COR-L47 (cell line): ENCODE measurements at places on chromosomes 5 and 9.

DNA sequence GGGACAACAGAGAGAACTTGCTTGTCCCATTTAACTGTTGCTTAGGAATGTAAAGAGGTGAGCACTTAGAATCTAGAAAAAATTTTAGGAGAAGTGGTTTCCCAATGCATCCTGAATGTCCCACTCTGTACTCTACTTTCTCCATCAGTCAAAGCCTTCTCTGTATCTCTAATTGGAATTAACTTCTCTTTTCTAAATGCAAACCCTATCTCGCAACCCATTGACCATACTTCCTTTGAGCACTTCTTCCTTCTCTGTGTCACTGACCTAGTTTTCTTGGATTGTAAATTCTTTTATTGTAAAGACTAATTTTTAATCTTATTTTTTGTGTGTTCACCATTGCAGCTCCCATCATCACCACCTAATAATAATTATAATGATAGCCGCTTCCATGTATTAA, 33.3 kb downstream of the ADRB2 start:
- no peak for DNase-seq

DNA sequence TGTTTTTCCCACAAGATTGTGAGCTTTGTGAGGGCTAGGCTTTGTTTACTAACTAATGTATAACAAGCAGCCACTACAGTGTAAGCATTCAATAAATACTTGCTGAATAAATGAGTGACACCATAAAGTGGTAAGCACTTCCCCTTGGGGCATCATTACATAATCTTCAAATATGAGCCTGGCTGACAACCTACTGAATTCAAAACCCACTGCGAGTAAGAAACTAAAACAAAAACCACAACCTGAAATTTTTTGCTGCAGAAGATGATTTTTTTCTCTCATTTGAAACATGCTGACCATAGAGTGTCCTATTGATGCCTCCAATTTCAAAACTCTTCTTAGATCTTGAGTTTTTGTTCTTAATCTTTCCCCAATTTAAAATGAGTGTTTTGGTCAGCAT, 331.3 kb upstream of the CCNG1 start:
- no peak for DNase-seq

- DNase-seq = no peak
These were observed 44.4 kb downstream of the MUSK start for GRCh38 chr9:110712955-110713354.

GRCh38 chr5:115116001-115116400, 53.7 kb downstream of the TRIM36 start:
- DNase-seq = peak; percentile 36

DNA sequence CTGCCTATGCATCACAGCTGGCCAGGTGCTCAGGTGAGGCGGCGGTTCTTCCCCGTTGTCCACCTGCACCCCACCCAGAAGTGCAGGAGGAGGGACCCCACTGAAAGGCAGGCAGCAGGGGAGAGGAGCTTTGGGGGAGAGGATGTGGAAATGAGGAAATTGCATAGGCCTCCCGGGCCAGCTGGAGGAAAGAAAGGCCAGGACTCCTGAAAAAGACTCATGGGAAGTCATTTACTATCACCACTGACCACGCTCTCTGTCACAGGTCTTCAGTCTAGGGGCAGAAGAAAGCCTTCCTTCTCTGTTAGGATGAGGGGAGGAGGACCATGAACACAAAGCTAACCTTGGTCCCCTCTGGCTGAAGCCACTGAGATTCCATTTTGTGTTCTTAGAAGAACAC, 28.1 kb downstream of the KCNMB1 start:
- DNase-seq = no peak

DNA sequence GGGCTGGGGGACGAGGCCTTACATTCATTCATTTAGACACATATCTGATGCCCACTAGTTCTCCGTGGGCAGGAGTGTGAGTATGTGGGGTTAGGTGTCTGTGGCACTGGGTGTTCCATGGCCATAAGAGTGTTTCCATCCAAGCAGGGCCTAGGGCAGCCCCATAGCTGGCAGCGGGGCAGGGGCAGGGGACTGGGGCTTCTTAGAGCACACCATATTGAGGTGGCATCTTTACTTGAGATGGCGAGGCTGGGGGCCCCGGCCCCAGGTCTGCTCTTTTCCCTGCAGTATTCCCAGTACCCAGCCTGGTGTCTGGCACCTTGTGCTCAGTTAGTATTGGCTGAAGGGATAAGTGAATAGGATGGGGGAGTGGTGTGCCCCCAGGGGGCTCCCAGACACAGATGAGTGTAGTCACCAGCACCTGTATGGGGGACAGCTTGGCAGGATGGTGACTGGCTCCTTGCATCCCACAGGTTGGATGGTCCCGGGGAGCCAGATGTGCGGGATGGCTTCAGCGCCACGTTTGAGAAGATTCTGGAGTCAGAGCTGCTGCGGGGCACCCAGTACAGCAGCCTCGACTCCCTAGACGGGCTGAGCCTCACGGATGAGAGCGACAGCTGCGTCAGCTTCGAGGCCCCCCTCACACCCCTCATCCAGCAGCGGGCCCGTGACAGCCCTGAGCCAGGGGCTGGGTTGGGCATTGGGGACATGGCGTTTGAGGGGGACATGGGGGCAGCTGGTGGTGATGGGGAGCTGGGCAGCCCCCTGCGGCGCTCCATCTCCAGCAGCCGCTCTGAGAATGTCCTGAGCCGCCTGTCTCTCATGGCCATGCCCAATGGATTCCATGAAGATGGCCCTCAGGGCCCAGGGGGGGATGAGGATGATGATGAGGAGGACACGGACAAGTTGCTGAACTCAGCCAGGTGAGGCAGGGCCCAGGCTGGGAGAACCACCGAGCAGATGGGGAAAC, 17.5 kb downstream of the PSD2 start:
- DNase-seq = no peak

DNA sequence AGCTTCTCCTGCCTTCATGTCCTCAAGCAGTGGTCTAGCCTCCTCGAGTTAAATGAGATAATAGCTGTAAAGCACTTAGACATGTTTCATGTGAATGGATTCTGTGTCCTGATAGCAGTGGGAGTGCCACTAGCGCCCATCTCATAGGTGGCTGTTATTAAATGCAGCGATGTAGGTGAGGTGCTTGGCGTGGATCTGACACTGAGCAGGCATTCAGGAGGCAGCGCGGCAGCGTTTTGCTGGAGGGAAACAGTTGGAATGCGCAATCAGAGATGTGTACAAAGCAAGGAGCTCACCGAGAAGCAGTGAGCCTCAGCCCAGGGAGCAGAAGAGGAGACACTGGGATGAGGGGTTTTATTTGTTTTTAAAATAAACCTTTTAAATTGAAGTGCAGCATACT, 106.6 kb downstream of the RGS3 start:
- no peak for DNase-seq

DNA sequence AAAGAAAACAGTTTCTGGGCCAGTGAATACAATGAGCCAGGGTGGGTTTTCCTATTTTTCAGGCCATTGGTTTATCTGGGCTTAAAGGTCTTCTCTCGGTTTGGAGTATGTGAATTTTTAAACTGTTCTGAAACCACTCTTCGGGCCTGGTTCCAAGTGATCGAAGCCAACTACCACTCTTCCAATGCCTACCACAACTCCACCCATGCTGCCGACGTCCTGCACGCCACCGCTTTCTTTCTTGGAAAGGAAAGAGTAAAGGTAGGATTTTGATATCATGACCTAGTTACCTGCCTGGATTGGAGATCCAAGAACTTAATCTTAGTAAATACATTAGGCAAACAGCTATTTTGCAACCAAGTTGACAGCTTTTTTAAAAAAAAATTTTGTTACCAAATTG, 79.1 kb downstream of the WDR41 start:
- no peak for DNase-seq

DNA sequence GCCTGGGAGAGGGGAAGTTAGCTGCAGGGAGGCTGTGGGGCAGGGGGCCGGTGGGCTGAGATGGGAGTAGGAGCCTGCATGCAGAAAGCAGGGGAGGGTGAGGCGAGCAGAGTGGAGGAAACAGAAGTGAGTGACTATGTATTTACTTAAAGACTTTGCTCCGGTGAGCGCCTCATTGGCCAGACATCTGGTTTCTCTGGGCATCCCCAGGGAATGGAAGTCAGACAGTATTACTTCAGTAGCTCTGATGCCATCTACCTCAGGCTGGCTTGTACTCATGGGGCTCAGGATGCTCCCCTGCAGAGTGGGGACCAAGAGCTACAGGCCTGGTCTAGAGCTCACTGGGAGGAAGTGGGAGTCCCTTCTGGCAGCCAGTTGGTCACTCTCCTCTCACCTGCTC, 78.2 kb upstream of the ARAP3 start:
- DNase-seq = no peak

DNA sequence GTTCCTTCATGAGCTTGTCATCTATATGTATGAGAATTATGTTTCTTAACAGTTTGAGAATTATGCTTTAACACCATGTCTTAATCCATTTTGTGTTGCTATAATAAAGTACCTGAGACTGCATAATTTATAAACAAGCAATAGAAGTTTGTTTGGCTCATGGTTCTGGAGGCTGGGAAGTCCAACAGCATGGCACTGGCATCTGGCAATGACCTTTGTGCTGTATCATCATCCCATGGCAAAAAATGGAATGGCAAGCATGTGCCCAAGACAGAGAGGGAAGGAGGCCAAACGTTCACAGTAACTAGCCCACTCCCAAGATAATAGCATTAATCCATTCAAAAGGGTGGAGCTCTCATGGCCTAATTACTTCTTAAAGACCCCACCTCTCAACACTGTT, 67.6 kb downstream of the MTX3 start:
- DNase-seq = no peak

GRCh38 chr9:130681769-130682420, 11.7 kb upstream of the EXOSC2 start:
- no peak for DNase-seq

DNA sequence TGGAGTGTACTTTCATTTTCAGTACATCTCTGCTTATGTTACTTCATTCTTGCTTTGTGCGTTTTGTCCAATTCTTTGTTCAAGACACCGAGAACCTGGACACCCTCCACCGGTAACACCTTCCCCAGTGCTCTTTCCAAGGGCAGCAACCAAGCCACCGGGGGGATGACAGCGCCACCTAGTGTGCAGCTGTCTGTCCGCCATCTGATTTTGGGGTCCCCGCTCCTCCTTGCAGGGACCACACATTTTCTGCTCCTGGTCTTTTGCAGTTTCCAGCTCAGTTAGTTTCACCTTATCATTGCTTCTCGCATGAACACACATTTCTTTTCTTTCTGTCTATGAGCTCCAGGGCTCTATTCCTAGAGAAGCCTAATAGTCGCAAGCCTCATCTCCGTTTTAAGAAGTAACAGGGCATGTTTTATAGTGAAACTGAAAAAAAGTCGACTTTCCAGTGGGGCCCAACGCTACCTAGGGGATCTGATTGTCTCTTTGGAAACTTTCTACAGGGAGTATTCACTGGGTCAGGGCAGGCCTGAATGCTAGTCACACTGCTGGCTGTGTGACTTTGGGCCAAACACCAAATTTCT, 152.1 kb downstream of the FSTL4 start:
- peak; percentile 29 for DNase-seq

DNA sequence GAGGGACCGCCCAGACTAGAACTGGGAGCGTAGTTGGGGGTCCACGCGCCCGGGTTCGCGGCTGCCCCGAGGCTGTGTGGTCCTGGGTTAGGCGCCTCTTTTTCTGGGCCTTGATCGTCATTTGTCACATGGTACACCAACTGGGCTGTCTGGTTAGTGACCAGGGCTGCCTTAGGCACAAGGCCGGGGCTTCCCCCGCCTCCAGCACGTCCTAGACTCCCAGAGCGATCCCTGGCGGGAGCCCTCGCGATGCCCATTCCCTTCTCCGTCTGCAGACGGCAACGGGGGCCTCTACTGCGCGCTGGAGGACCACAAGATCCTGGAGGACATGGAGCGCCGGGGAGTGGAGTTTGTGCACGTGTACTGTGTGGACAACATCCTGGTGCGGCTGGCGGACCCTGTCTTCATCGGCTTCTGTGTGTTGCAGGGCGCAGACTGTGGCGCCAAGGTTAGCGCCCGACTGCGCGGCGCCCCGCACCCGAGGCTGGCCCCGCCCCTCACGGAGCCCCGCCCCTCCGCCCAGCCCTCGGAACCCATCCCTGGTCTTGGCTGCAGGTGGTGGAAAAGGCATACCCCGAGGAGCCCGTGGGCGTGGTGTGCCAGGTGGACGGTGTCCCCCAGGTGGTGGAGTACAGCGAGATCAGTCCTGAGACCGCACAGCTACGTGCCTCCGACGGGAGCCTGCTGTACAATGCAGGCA, 1.5 kb downstream of the UAP1L1 start:
- no peak for DNase-seq

DNA sequence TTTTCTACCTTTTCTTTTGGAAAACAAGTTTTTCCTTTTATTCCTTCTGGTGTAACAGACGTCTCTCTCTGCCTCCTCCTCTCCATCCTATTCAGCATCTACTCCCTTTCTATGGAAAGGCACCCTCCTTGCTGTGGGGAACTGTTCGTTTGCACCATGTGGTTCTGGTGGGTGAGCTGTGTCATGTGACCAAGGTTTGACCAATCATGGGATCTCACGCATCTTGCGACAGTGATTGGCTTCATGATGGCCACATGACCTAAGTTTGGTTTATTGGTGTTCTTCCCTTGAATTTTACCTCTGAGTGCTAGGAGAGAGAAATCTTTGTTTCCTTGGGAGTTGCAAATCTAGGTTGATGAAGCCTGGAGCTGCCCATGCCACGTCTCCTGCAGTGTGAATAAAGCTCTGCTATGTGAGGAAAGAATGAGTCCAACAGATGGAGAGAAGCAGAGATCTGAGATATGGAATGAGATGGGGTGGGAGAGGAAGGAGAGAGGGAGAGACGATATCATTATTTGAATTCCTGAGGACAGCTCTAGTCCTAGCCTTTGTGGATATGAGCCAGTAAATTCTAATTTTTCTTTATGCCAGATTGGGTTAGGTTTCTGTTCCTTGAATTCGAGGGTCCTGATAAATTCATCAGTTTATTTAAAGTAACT, 178.8 kb upstream of the IL12B start:
- DNase-seq = no peak

- DNase-seq = no peak
These were observed 186.5 kb downstream of the ERCC6L2 start for GRCh38 chr9:96062031-96062430.

- no peak for DNase-seq
These were observed 20.3 kb downstream of the ZDHHC11B start for GRCh38 chr5:763998-764781.

- DNase-seq = no peak
These were observed 128.3 kb downstream of the SLF1 start for GRCh38 chr5:94746731-94747124.

DNA sequence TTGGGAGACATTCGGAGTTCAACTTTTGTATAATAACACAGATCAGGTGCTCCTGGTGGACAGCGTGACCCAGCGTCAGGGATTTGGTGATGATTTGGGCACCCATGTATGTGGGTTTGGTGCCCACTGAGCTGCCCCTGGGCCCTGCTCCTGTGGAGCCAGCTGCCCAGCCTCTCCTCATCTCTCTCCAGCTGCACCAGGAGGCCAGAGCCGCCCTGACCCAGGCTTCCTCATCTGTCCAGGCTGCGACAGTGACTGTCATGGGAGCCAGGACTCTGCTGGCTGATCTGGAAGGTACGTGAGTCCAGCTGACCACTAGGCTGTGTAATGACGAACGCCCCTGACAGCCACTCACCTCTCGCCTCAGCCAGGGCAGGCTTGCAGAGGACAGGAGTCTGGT, 14.5 kb upstream of the AIF1L start:
- no peak for DNase-seq
